ENCODE measurements at places on chromosomes 2 and 18.

DNA sequence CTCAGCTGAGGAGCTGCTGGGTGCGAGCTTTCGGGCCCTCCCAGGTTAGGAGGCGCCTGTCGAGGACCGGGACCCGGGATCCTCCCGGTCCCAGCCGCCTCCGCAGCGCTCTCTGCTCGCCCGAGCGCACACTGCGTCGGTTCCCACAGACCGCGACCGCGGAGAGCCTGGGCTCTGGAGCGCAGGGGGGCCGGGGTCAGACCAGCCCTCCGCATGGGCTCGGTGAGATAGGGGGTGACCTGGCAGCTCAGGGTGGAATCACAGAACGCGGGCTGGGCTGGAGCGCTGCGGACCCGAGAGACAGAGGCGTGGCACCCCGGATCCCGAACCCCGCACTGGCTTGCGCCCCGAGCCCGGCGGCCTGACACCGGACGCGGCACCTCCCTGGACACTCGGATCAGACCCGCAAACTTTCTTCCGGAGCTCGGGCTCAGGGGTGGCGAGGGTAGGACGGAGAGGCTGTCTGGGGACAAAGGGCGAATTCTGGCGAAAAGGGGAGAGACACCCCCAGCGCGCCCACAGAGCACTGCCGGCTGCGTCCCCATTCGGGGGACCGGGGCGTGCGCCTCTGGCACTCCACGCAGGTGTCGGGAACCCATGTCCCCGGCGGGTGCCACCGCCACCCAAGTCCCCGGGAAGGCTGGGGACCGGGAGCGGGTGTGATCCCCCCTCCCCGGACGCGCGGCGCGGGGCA lies 612 bp downstream of the DIPK1C start:
- DNase-seq = no peak

- DNase-seq = no peak
These were observed 168.1 kb downstream of the AFF3 start for GRCh38 chr2:99974275-99974674.

DNA sequence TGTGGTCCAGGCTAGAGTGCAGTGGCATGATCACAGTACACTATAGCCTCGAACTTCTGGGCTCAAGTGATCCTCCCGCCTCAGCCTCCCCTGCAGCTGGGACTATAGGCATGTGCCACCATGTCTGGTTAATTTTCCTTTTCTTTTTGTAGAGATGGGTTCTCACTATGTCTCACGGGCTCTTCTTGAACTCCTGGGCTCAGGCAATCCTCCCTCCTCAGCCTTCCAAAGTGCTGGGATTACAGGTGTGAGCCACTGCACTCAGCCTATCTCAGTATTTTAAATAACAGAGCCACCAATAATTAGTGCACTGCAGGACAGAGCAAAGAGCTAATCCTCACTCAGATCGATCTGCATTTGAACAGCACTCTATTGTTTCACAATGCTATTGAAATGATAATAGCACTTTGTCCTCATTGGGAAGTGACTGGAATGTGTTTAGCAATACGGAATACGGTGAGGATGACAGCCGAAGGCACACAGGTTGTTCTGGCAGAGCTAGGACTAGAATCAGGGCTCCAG lies 335.9 kb downstream of the DLGAP1 start:
- no peak for DNase-seq

DNA sequence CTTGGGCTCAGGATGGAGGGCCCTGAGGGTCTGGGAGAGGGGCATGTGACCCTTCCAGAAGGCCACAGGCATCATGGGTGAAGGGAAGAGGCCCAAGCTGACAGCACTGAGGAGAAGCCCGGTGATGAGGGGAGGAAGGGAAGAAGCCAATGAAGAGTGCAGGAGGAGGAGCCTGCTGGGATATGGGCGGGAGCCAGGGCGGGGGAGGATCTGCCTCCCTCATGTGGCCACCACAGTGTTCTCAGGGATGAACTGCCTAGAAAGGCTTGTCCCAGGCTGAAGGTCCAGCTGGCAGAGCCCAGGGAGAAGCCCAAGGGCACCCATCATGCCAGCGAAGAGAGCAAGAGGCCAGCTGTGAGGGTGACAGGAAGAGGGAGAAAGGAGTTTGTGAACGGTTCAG lies 24.6 kb upstream of the PLB1 start:
- DNase-seq = no peak

GRCh38 chr18:21735452-21736015 lies 5.1 kb upstream of the MIB1 start:
- DNase-seq = no peak

GRCh38 chr18:60003610-60004185 lies 103.9 kb downstream of the PMAIP1 start:
- no peak for DNase-seq

Measured in HCT116 (cell line).